ENCODE measurements at places on chromosomes 12 and 14.

GRCh38 chr12:130761537-130762318, 45.6 kb upstream of the RIMBP2 start:
- peak; percentile 28 for DNase-seq

- DNase-seq, result no peak
These were observed 90.0 kb downstream of the LRRC74A start for GRCh38 chr14:76916040-76916715.

DNA sequence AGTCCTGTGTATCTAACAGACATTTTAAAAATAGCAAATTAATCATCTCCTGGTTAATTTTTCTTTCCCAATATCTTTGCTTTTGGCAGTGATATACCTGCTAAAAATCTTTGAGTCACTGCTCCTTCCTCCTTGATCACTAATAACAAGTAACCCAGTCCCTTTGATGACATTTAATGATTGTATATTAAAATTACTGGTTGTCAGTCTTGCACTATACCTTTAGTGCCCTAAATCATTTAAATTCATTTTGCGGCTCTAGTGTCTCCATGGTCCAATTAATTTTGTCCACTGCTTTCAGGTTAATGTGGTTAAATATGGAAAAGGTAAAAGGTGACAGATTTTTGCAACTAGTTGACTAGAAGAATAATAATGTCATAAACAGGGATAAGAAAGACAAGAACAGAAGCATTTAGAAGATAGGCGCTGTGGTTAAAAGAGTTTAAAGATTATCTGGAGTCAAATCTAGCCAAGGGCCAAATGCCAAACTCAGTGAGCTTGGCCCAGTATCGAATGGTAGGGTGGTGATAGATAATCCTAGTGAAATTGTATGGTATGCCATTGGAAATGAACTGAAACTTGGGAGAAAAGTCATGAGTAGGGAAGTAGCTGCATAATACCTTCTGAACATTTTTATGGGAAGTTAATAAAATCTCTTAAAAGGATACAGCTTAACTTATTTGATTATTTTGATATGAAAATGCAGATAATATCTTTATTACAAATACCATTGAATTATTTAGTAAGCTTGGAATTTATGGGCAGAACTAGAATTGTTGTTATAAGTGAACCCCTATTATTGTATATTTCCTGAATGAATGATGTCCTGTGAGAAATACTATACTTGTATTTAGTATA, 115.0 kb downstream of the PCNX1 start:
- no peak for DNase-seq

DNA sequence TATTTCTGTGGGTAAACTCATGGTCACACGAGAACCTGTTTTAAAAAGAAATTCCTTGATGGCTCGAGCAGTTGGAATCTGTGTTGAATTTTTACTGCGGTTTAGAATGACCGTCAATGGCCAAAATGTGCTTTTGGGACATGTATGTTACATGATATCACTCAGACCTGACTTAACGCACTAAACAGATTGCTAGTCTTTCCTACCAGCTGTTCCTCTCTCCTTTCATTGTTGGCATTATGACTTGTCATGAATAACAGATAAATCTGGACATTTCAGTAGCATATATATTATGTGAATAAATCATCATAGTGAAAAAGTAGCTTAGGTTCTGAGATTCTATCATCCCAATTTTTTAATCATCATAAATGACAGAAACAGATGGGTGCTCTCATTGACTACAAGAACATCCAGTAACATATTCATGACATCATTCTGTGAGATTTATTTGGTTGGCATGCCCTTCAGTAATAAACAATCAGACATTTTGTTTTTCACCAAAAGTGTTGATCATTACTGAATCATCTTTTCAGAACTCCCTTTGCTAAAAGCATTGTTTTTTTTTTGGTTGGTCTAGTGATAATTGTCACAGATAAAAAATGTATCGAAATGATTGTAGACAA, 57.9 kb upstream of the NAV3 start:
- DNase-seq, result no peak

DNA sequence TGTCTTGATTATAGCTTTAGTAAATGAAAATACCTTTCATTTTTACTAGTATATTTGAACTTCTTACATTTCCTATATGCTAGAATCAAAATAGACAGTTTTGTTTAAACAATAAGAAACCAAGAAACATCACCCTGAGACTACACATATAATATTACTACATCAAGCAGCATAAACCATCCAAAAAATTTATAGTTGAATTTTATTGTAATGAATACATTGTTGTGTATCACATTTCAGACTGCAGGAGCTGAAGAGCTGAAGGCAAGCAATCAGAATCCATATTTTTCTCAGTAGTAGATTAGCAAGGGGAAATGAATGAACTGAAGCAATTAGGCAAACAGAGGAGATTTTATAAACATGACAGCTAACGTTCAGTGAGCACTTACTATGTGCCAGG, 379.2 kb downstream of the BTG1 start:
- DNase-seq, result no peak

DNA sequence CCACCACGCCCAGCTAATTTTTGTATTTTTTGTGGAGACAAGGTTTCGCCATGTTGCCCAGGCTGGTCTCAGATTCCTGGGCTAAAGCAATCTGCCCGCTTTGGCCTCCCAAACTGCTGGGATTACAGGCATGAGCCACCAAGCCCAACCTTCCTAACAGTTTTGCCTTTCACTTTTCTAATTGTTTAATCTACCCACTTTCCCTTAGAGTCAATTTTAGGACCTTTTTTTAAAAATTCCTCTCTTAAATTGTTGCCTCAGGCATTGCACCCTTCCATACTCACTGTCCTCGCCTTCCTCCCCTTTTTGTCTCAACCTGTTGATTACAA, 11.5 kb downstream of the ZFHX2 start:
- no peak for DNase-seq

GRCh38 chr12:121072147-121072546, 33.1 kb upstream of the OASL start:
- DNase-seq, result no peak

GRCh38 chr12:102009796-102010195, 52.0 kb downstream of the WASHC3 start:
- DNase-seq, result no peak

- DNase-seq, result no peak
These were observed 69.4 kb downstream of the ADCK1 start for GRCh38 chr14:77869340-77869739.

GRCh38 chr12:94730847-94731246, 80.5 kb upstream of the TMCC3 start:
- DNase-seq, result no peak

- DNase-seq, result peak; percentile 11
These were observed 527.2 kb downstream of the FLRT2 start for GRCh38 chr14:86057018-86057667.

DNA sequence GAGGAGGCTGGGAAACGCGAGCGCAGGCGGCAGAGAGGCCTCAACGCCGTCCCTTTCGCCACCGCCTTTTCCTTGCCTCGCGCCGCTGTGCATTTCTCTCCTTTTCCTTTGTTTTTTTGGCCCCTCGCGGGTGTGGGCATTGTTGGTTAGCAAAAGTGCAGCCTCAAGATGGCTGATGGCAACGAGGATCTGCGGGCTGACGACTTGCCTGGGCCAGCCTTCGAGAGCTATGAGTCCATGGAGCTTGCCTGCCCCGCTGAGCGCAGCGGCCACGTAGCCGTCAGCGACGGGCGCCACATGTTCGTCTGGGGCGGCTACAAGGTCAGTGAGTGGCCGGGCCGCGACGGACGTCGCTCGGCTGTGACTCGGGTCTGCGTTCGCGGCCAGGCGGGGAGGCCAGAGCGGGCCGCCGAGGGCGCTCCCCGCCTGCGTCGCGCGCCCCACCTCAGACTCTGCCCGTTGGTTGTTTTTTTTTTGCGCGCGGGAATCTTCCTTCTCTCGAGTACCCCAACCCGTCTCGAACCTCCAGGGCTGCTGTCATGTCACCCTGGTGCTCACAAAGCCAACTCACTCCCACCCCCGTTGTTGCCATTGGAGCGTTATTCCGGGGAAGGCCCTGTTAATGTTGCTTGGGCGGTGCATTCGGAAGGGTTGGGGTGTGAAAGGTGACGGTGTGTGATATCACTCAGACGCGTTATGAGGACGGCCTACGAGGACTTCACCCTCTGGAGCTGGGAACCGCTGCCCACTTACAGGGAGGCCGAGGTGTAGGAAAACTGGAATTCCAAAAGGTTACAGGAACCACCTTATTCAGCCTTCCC, 558 bp downstream of the KLHDC2 start:
- no peak for DNase-seq

DNA sequence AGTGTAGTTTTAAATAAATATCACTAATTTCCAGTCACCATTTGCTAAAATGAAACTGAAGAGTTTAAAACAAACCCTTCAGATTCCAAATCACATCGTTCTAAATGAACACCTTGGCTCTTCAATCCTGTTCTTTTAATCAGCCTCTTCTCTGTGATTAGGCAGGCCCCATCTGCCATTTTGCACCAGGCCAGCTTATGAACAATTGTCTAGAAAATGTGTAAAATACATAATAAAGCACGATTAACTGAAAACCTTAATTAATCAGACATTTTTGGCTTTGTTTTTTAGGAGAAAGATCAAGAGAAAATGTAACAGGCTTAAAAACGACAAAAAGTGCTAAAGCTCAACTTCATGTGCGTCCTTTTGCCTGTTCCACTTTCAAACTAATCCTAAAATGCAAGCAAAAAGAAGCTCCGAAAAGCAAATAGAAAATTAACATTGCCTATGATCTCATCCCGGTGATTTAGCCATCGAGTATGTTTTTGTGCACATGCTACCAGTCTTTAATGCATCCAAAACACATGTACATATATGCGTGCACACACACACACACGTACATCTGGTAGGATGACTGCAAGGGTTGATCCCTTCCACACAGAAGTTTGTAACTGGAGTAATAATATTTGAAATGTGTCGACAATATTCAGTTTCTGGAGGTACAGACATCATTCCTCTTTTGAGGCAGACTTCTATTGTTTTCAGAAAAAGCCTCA, 288.6 kb downstream of the FOXN3 start:
- DNase-seq, result no peak

DNA sequence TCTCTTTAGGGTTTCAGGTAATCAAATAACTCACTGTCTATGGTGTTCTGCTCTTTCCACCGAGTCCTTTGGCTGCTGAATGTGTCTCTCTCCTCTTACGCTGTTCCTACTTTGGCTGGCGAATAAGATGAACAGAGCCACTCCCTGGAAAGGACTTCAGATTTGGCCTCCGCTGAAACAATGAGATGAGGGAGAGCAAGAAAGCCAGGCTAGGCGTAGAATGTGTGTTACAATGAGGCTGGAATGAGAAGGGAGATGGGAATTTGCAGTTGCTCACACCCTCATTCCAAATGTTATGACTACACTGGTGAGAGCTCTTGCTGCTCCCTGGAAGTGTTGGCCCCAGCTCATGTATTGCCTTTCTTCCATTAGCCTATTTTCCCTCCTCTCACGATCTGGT, at the start of gene MFAP5:
TSS of gene MFAP5 (minus strand) at position 234 of the 400 bp plus-strand sequence. CDS start 722 bp downstream, outside the sequence.
- DNase-seq, result no peak

GRCh38 chr14:54815016-54815415, 87.6 kb downstream of the GCH1 start:
- no peak for DNase-seq

DNA sequence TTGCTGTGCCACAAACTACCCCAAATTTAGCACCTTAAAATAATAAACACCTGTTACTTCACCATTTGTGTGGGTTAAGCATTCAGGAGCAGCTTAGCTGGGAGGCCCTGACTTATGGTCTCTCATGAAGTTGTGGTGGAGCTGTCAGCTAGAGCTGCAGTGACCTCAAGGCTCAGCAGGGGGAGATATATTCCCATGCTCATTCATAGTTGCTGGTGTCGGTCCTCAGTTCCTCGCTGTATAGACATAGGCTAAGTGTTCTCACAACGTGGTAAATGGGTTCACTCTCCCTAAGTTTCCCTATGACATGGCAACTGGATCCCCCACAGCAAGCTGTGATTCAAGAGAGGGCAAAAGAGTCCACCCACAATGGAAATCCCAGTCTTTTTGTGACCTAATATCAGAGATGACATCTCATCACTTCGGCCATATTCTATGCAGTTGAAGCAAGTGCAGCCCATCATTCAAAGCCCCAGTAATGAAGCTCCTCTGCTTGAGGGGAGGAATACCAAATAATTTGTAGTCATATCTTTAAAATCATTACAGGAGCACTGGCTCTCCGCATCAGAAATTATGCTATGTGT, 41.1 kb downstream of the PRB3 start:
- DNase-seq, result peak; percentile 65

GRCh38 chr12:95141310-95141709, 67.9 kb upstream of the NR2C1 start:
- DNase-seq, result no peak

- no peak for DNase-seq
These were observed 26.9 kb downstream of the CRADD start for GRCh38 chr12:93704122-93704521.

GRCh38 chr14:61505815-61506809, 184.7 kb downstream of the PRKCH start:
- DNase-seq, result no peak

DNA sequence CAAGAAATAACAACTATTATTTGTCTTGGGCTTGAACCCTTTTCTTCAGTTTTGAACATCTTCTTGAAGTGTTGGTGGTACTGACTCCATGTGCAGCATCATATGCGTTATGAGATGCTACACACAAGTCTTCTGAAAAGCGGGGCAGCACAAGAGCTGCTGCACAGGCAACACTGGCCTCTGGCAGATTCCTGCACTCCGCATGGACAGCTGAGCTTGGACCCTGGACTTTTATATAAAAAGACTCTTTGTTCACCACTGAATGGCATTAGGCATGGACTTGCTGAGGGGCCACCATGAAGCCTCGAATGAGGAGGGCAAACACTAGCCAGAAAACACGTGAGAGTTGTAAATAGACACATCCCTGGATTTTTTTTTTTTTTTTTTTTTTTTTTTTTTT, 210.8 kb upstream of the NPAS3 start:
- no peak for DNase-seq

- DNase-seq, result no peak
These were observed 14.4 kb downstream of the CLSTN3 start for GRCh38 chr12:7144414-7145120.

DNA sequence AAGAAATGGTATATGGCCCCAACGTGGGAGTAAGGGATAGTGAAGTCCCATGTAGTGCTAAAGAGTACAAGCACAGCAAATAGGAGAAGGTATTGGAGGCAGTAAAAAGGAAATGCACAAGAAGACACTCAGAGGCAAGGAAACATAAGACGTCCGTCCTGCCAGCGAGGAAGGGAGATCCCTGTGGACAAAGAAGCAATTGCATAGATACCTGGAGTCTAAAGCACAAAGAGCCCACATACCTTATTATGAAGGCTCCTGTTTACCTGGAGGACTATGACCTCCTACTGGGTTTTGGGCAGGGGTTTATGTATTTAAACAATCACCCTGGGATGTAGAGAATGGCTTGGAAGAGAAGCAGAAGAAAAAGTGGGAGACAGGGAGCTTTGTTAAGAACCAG, 341.2 kb upstream of the DCN start:
- DNase-seq, result no peak

DNA sequence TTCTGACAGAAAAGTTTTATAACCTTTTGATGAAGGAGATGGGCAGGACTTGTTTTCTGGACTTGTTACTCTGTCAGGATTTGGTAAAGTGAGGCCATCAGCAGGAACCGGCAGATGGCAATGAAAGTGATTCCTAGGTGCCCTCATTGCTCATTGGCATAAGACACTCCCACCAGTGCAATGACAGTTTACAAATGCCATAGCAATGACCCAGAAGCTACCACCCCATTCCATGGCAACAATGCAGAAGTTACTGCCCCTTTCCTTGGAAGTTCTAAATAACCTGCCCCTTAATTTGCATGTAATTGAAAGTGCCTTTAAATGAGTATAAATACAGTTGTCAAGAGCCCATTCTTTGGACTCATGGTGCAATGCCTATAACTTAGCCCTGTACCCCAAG, 222.6 kb downstream of the CEP128 start:
- no peak for DNase-seq

GRCh38 chr12:9869307-9870161, at the start of gene CLEC2B:
Gene CLEC2B, minus strand, starts transcription at chr12:9869354.
- no peak for DNase-seq

All from NCI-H1930 (cell line).